Dorsolateral prefrontal cortex (tissue), 122 donors: ENCODE measurements at places on chromosomes 5 and 9. TPM values are rescaled to one million over a fixed set of nuclear protein-coding genes. Genes with fewer than 3 reads are reported as not detected.

Gene C9
- not detected for total RNA-seq

Gene GPX8
- total RNA-seq = not detected

Gene GPR151
- 1.1 TPM for total RNA-seq

Gene PTGES
- 5.6 TPM for total RNA-seq

Gene ECM2
- total RNA-seq = 3.5 TPM

Gene IQGAP2
- total RNA-seq = 0.87 TPM

Gene GABRG2
- total RNA-seq = 219 TPM

Gene DHFR
- 22.9 TPM for total RNA-seq

GRCh38 chr9:120888626-120889025 lies 11.6 kb upstream of the PHF19 start:
- DNase-seq = no peak

DNA sequence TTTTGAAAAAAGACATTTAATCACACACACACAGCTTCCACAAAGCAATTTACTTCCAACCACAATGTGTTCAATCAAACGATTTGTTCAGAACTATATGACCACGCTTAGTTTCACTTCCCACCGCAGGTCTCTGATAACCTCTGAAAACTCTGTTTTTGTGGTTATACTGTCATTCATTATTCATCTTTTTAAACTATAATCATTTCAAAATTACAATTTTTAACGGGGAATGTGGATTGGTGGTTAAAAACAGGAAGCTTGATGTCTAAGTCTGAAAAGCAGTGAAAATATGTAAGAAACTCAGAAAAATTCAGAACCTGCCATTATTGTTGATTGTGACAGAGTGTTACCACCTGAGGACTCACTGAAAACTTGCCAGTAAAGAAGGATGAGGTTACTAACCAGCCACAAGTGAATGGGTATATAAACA lies 12.7 kb upstream of the TMEM174 start:
- DNase-seq = no peak

- DNase-seq = no peak
Measured at GRCh38 chr9:14346811-14347405, 33.0 kb upstream of the NFIB start.

DNA sequence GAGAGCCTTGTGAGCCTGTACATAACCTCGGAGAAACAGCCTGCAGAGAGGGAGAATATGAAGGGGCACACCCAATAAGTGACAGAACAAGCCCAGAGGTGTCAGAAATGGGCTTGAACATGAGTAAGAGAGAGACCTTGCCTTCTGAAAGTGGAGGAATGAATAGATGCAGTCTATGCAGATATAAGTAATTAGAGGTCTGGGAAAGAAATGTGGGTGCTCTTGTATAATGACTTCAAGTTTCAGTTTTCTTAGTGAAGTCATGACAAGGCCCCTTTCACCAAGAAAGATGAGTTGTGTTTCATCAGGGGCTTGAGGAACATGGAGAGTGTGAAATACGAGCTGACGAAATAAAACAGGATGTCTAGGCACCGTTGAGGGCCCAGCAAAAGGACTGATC lies 15.1 kb downstream of the GRAMD2B start:
- DNase-seq = no peak

DNA sequence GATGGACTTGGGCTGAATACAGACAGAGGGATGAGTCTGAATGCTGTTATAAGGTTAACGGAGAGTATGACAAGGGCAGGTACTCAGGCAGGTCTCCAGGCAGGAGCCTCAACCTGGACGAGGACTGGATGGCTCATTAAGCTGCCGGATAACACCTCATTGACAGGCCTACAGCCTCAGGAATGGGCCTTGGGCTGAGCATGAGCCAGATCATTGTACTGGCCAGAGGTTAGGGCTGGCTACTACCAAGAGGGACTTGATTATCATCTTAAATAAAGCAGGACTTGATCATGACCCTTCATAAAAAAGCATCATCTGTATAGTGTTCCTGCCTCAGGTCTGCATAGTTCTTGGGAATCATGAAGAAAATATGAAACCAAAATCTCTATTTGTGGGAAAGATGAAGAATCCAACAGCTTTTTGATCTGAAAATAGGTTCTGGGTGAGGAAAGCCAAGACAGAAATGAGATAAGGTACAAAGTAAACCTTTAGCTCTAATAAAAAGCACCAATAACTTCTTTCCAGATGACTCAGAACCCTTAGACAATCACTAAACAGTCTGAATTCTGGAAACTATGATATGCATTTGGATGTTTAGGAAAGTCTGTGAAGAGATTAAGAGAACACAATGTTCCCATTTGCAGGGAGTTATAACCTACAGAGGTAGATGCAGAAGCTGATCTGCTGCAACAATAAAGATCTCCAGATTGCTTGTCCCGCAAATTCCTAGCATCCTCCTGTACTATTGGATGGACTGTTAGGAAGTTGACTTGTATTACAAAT lies 343.1 kb downstream of the CTNND2 start:
- DNase-seq = no peak

GRCh38 chr5:2960294-2960693 lies 208.8 kb upstream of the IRX2 start:
- no peak for DNase-seq

- no peak for DNase-seq
Measured at GRCh38 chr5:123084730-123085605, 4.1 kb upstream of the PRDM6 start.

DNA sequence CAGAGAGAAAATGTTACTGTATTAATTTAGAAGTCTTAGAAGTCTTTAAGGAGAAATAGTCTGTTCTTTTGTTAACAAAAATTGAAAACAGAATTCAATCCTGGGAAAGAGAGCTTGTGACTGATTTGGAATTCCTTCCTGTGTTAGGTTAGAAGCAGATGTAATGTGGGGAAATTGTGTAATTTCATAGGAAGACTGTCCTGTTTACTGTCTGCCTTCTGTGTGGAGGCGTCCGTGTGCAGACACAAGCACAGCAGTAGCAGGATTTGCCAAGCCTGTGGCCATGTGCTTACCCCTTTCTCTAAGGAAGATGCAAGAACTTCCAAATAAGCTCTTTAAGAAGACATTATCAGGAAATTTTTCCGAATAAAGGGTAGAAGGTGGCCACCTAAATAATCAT lies 36.7 kb upstream of the F2R start:
- DNase-seq = no peak

GRCh38 chr9:76255781-76256455 lies 138.3 kb downstream of the RFK start:
- DNase-seq = no peak

DNA sequence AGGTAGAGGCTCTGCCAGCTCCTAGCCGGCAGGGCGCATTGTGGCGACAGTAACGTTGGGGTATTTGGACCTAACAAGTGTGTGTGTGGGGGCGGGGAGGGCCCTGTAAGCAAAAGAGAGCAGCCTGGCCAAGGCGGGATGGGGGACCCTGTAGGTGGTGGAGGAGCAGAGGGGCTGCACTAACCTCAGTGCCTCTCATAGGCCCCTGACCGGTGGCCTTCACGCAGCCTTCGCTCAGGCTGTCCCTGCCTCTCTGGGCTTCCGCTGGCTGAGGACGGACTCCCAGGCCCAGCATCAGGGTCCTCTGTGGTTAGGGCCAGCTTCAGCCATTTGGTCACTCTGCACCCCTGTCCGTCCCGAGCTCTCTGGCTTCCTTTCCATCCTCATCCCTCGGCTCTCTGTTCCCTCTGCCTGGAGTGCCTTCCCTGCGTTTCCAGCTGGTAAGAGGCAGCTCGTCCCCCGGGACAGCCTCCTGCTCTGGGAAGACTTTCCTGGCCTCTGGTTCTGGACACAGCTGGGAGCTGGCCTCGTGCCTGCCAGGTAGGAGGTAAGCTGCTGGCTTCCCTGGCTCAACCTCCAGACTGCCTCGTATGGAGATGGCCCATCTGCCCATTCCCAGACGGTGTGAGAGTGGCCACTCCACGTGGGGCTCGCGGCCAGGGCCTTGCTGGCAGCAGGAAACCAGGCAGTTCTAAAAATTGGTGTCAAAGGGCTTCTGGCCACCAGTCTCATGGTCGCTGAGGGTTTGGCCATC lies 39.3 kb upstream of the PHYKPL start:
- DNase-seq = no peak

DNA sequence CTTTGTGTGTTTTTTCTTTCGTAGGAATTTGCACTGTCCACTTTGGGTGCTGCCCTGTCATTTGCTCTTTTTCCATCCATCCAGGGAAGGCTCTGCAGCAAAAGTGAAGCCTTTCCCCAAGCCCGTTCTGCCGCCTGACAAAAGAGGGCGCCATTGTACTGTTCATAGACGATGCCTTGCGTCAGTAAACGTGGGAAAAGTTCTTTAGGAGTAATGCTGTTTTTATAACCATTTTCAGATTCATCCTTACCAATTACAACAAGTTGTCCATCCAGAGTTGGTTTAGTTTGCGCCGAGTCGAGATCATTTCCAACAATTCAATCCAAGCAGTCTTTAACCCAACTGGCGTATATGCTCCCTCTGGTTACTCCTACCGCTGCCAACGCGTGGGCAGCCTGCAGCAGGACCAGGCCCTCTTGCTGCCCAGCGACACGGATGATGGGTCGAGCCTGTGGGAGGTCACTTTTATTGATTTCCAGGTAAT lies 34.3 kb upstream of the RPS23 start:
- DNase-seq = peak; percentile 19

GRCh38 chr9:36023260-36024048 lies 13.3 kb upstream of the RECK start:
- peak; percentile 51 for DNase-seq

- no peak for DNase-seq
Measured at GRCh38 chr5:133387621-133388020, 224.7 kb downstream of the FSTL4 start.

DNA sequence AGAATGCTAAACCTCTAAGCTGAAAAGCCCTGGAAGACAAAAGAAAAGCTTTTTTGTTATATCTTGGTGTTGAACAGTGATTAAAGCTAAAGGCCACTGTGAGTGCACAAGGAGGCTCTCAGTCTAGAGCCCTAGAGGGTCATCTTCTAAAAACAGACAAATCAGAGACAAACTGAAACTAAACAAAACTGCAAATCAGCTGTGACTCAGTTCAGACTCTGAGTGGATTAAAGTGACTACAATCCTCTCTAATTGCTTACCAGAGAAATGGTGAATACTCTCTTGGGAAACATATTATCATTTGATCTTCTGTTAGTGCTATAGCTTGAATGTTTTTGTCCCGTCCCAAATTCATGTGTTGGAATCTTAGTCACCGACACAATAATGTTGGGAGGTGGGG lies 491.9 kb downstream of the CDH18 start:
- no peak for DNase-seq

- DNase-seq = no peak
Measured at GRCh38 chr5:14937254-14937653, 65.7 kb upstream of the ANKH start.

DNA sequence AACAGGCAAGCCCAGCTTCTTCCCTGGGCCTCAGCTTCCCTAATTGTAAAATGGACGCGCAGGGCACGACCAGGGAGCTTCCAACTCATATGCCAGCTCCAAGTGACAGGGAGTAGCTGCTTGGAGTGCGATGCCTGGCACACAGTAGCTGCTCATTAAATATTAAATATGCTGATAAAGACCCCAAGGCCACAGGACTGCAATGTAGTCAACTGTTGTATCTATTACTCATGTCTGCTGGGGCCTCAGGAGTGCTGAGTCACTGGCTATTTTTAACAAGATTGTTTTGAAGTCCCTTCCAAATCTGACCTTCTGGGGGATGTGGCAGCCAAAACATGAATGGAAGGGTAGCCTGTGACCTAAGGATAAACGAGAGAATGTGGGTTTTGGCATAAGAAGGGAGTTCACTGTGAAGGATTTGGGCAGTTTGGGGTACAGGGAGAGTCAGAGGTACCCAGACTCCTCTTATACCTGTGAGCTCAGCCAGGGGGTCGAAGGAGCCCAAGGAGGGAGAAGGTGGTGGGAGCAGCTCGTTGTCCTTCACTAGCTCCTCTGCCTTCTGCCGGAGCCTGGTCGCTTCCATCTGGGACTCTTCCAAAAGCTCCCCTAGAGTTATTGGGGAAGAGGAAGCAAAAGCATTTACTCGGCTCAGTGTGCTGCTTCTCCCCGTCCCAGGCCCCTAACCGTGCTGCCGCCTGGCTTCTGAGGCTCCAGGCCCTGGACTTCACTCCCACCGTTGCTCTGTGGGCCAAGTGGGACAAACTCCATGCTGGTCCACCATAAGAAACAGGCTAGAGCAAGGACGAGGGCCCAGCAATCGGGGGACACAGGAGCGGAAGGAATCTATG lies 17.5 kb downstream of the TNIP1 start:
- DNase-seq = no peak

DNA sequence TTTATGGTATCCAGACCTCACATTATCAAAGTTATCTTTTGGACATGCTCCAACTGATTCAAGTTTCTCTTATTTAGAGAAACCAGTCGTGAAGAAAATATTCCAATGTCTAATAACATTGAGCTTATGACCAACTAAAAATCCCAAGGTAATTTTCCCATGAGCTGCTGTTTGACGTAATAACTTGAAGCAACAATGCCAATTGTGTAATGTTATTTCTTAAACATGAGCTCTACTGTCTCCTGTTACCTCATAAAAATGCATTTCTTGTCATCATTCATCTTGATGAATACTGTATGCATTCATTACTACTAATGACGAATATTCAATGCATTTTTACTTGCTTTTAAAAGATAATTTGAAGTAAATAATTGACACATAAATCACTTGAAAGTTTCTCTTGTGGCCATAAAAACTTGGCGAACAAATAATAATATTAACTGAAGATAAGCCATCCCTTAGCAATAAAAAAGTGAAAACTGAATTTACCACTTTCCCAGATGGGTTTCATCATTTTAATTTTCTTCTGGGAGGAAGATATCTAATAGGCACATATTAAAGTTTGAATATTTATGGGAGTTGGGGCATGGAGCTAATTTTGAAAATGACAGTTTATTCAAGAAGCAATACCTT lies 424 bp upstream of the MARCOL start:
- DNase-seq = no peak
